ENCODE measurements at places on chromosomes 6 and 20. TPM values are rescaled to one million over a fixed set of nuclear protein-coding genes. Genes with fewer than 3 reads are reported as not detected.

GRCh38 chr20:37342231-37343177 is 3.4 kb upstream of the SRC start:
- DNase-seq = no peak

- no peak for DNase-seq
Measured at GRCh38 chr6:47321577-47321976, 11.9 kb upstream of the TNFRSF21 start.

The FOXQ1 gene
- not detected for total RNA-seq

- DNase-seq = no peak
Measured at GRCh38 chr6:79821859-79822258, 125.5 kb downstream of the ELOVL4 start.

DNA sequence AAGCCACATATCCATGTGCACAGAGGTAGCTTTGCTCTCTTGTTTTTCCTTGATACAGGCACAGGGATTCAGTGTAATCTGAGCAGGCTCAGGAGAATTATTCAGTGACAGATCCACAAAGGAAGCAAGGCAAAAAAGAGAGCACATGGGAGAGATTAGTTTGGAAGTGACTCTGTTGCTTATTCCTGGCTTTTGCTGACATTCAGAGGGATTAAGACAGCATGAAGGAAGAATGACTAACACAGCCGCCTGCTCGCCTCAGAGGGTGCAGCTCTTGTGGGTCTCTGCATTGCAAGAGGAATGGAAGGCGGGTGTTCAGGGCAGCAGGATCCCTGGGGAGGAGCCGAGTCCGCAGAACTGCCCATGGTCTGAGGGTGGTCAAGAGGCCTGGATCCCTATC is 203.4 kb upstream of the KCNQ5 start:
- DNase-seq = no peak

DNA sequence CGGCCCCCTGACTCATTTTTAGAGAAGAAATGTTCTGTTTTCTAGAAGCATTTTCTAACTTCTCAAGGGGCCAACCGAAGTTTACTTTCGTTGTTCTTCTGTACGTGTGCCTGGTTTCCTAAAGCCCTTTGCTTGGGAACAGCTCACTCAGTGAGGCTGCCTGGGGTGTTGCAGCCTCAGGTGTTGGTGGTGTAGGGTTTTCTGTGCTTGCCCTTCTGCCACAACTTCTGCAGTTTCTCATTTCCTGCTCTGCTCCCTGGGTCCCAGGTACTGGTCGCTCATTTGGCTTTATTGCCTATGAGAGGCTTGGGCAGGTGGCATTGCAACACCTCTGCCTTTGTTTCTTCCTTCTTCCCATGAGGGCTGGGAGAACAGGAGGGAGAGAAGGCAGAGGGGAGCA is 278.3 kb downstream of the SOX4 start:
- no peak for DNase-seq
